Type B pancreatic cell (in vitro differentiated cells): ENCODE measurements at places on chromosomes 7 and 10.

- no peak for DNase-seq
These were observed 761.5 kb upstream of the POM121L12 start for GRCh38 chr7:52273685-52274610.

DNA sequence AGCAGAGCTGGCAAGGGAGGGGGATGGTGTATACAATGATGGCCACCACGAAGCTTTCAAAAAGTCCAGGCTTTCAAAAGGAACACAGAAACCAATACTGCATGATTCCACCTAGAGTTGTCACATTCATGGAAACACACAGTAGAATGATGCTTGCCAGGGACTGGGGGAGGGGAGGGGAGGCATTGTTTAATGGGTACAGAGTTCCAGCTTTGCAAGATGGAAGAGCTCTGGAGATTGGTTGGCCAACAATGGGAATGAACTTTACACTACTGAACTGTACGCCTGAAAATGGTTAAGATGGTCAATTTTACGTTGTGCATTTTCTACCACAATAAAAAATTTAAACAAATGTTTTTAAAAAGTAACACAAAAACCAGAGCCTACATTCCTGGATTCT is 104.5 kb upstream of the KDM7A start:
- DNase-seq, result no peak

DNA sequence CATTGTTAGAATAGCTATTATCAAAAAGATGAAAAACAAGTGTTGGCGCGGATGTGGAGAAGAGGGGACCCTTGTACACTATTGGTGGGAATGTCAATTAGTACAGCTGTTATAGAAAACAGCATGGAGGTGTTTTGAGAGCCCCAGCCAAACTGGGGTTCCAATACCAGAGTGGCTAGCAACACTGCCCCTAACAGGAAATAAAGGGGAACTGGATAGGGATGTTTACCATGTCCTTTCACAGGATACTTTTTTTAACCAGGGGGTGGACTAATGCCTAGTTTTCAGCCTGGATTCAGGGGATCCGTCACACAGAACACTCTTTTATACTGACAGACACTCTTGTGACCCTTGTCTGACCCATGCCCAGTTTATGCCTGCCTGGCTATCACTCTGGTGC is 6.9 kb upstream of the GSTK1 start:
- no peak for DNase-seq

GRCh38 chr7:46226860-46227259 is 305.8 kb upstream of the IGFBP3 start:
- DNase-seq, result no peak

GRCh38 chr7:133829336-133829897 is 297.7 kb upstream of the LRGUK start:
- no peak for DNase-seq
